ENCODE measurements at places on chromosomes 4 and X.

- DNase-seq = no peak
Observed at GRCh38 chrX:71118985-71119535, 664 bp downstream of the MED12 start.

GRCh38 chr4:54550395-54551171, 107.2 kb upstream of the KIT start:
- no peak for DNase-seq

- DNase-seq = no peak
Observed at GRCh38 chr4:111630705-111631104, 514.5 kb upstream of the FAM241A start.

DNA sequence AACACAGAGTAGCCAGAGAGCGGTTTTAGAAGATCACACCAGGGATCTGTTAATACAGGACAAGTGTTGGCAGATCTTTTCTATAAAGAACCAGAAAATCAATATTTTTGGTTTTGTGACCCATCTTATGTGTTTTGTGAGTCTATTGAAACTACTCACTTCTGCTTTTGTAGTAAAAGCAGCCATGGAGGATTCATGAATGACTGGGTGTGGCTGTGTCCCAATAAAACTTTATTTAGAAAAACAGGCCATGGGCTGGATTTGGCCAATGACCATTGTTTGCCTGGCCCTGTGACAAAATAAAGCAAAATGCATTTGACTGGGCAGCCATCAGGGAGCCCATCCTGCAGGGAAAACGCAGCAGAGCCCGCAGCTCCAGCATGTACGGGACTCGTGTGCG, 99.9 kb upstream of the ADRA2C start:
- no peak for DNase-seq

DNA sequence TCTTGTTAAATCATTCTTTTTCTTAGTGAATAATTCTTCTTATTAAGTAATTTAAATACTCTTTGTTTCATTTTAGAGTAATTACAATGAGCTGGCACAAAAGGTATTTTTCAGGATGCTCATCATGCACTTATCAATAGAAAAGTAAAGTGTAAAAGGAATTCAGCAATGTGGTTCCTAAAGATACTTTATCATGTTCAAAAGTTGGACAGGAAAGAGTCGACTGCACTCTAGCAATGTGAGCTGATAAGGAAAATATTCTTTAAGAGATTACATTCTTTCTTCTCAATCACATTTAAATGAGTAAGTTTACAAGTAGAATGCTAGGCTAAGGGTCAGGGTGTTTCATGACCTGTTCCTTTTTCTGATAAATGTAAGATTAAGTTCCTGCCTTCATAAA, 609.5 kb upstream of the FAM241A start:
- DNase-seq = no peak

- DNase-seq = no peak
Observed at GRCh38 chrX:15721911-15722310, 16.2 kb upstream of the CA5B start.

GRCh38 chr4:38529189-38530115, 134.5 kb upstream of the KLF3 start:
- DNase-seq = no peak

- no peak for DNase-seq
Observed at GRCh38 chr4:123096038-123096437, 173.6 kb upstream of the NUDT6 start.

DNA sequence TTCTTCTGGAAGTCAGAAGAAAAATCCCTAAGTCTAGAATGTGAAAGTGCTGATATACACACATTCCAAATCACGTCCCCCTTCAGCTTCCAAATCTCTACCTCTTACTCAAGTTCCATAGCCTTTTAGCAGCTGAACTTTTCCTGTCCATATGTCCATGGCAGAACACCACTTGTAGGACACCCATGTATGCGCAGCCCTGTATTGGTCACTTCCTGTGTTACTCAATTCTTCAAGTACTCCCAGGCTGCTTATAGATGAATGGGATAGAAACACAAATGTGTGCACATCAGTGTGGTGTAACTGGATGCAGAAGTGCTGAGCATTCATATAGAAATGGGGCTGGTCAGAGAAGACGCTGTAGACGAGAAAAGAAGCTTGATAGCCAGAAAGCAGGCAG, 18.8 kb downstream of the SRPX2 start:
- DNase-seq = no peak

DNA sequence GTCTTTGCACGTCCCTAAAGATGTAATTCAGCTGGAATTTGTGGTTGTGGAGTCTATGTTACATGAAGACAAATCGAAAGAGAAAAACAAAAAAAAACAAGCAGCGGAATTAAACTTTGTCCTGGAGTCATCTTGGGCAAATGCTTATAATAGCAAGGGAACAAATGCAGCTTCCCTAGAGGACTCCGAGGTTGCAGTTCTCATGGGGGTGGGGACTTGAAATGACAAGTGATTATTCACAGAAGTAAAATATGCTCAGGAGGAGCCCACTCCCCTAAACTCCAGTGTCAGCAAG, 362.4 kb downstream of the ARHGAP24 start:
- no peak for DNase-seq

- DNase-seq = no peak
Observed at GRCh38 chr4:126661194-126661593, 971.6 kb upstream of the INTU start.

DNA sequence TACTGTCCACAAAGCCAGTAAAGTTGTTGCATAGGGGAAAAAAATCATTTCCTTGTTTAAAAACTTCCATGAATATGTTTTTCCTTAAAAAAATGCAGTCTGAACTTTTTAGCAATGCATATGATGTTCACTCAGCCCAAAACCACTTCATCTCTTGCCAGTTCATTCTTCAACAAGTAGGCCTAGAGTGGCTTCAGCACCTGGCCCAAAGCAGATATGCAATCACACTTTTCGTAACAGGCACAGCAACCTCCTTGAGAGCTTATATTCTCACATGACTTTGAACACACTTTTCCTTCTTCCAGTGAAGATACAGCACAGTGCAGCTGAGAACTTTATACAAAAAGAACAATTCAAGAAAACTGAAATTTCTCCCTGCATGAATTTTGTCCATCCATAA, 128.6 kb downstream of the ADAMTS3 start:
- DNase-seq = no peak

DNA sequence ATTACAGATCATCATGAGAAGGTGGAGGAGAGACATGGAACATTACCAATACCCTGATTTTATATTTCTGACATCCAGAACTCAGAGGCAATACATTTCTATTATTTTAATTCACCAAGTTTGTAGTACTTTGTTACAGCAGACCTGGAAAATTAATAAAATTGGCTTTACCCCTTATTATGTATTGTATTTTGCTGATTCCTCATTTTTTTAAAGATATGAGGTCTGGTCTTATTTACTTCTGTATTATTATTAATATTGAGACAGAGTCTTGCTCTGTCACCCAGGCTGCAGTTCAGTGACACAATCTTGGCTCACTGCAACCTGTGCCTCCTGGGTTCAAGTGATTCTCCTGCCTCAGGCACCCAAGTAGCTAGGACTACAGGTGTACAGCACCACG, 357.3 kb upstream of the TECRL start:
- no peak for DNase-seq

DNA sequence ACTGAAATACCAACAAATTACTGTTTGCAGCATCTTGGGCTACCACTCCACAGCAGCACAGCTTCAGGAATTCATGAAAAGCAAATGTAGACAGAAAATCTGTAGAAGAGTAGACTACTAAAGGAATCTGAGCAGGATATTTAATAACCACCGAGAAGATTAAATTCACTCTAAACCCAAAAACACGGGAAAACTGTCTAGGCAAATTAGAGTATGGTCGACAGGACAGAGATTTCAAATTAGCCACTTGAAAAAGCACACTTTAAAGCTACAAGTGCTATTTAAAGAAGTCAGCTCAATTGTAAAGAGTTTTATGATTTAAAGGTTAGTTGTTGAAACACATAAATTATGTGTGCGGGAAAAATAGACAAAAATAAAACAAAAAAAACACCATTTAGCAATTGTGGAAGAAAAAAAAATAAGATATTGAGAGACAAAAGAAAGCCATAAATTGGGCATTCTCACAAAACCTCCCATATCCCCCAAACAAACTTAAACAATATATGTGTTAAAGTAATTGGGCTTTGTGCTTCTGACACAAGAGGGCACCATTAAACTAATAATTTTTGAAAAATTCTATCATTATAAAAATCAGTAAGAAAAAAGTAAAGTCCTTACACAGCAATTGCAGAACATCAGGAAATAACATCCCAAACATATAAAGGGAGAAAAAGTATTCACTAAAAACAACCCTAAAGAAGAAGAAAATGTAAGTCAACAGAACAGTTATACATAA, 880.8 kb downstream of the TECRL start:
- no peak for DNase-seq

- no peak for DNase-seq
Observed at GRCh38 chr4:152010710-152011079, 249.9 kb upstream of the GATB start.

DNA sequence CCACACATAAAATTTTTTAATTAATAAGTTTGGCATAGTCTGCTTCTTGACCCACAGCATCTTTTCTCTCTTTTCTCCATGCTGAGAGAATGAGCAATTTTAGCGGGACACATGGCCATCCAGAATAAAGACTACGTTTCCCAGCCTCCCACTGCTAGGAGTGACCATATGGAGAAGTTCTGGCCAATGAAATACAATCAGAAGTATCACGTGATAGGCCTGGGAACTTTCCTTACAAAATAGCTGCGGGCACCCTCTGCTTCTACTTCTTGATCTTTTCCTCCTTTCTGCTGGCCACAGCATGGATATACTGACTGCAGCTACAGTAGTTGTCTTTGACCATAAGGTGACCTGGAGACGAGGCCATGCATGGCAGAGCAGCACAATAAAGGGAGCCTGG, 348.0 kb downstream of the BCOR start:
- DNase-seq = no peak

DNA sequence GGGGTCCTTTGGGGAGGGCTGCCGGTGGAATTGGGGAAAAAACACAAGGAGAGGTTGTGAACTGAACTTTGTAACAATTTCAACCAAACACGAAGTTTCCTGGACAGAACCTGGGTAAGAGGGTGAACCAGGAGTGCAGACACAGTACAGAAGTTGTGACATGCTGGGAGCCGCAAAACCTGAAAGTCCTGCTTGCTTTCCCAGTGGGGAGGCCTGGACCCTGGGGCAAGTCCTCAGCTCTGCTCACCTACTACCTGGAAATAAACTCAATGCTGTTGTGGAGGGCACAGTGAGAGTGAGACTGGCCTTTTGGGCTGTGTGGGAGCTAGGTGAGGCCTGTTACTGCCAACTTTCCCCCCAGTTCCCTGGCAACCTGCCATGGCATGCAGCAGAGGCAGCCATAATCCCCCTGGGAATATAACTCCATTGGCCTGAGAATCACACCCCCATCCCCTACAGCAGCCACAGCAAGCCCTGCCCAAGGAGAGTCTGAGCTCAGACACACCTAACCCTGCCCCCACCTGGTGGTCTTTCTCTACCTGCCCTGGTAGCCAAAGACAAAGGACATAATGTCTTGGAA, 162.8 kb downstream of the THOC2 start:
- DNase-seq = no peak

DNA sequence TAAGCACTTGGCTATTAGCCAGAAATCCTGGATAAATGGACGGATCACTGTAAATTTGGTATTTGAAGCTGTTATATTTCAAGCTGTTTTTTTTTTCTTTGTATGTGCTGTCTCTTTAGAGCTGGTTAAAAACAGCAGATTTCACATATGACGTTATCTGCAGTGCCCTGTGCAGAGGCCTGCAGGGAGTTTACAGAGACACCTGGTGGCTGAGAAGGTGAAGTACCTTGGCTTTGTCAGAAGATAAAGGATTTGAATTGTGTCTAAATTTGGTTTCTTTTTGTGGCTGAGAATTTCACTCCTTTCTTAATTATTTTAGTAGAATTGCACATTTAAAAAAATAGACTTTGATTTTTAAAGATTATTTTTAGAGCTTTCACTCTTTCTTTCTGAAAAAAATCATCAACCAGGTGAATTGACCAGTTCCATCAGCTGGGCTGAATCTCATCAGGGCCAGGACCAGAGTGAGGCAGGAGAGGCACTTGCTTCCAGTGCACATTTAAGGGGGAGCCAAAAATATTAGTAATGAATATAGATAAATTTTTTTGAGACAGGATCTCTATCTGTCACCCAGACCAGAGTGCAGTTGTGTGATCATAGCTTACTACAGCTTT, 9.6 kb upstream of the CHRNA9 start:
- peak; percentile 39 for DNase-seq

DNA sequence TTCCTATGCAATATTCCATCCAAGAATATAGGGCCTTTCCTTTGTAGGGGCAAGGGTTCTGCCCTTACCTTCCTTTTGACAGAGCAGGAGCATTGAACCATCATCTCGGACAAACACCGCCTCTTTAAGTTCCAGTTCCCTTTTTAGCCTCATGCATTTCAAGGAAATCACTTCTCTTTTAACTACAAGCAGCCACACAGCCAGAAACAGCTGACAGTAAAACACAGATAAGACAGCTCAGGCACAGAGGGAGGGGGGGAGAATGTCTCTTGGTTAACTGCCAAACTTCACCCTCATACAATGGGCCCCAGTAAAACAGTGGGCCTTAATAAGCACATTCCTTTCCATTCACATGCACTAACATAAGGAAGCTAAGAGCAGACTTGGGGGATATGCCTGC, 648.3 kb downstream of the GABRG1 start:
- DNase-seq = no peak

GRCh38 chr4:87090305-87090704, 130.1 kb downstream of the KLHL8 start:
- no peak for DNase-seq

DNA sequence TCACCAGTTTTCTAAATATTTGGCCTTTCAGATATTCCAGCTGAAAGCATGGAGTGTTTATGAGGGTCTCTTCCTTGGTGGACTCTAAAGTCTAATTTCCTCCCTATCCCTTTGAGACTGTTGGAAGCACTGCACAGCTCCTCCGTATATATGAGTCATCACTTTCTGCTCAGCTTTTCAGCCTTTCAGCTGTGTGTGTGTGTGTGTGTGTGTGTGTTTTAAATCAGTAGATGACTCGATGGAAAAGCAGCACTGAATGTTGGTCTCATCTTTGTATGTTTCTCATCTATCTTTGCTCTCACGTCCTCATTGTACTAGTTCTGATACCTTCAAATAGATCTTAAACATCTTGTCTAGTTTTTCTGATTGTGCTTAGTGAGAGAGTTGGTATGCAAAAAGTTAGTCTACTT, 81.6 kb downstream of the ZFX start:
- no peak for DNase-seq

- DNase-seq = no peak
Observed at GRCh38 chr4:171266671-171267070, 546.5 kb upstream of the GALNTL6 start.

DNA sequence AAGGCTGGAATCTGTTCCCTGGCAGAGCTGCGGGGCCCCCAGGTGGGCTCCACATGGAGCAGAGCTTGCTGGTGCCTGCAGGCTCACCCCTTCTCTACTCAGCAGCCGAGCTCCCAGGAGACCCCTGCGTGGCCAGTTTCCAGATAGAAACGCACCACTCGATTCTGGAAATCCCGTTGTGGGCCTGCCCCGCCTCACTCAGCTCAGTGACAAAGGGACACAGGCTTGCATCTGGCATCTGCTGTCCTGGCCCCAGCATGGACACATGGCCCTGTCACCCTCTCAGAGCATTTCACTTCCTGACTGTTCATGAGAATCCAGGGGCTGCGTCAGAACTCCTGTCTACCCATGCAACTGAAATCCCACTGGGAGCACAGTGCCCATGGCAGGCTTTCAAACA, 20.5 kb upstream of the C4orf50 start:
- no peak for DNase-seq
